ENCODE measurements at places on chromosomes 3 and 15. TPM values are rescaled to one million over a fixed set of nuclear protein-coding genes. Genes with fewer than 3 reads are reported as not detected.

GOLGA8G gene
- not detected for total RNA-seq

GRCh38 chr15:80576519-80577090 lies 118.5 kb upstream of the ABHD17C start:
- no peak for DNase-seq

ZNF80 gene
- not detected for total RNA-seq

FETUB gene
- total RNA-seq: not detected

GRCh38 chr3:110253794-110254193 lies 817.8 kb upstream of the NECTIN3 start:
- DNase-seq: no peak

CISH gene
- not detected for total RNA-seq
